ENCODE measurements at places on chromosomes 7 and 10.

DNA sequence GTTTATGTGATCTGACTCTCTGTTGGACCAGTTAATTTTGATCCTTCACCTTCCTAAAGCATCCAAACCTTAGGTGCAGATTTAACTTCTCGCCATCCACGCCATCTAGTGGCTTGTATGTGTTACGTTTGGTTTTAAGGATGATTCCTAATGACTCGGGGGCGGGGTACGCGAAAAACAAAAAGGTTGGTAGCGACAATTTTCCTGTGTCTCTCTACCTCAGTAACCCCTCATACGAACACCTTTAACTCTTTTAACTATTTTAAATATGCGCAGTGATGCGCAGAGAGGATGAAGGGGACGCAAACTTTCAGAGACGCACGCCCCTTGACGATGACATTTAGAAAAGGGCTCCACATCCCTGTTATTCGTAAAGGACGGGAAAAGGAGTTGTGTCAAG, 714 bp upstream of the KCND2 start:
- DNase-seq, result peak; percentile 87

DNA sequence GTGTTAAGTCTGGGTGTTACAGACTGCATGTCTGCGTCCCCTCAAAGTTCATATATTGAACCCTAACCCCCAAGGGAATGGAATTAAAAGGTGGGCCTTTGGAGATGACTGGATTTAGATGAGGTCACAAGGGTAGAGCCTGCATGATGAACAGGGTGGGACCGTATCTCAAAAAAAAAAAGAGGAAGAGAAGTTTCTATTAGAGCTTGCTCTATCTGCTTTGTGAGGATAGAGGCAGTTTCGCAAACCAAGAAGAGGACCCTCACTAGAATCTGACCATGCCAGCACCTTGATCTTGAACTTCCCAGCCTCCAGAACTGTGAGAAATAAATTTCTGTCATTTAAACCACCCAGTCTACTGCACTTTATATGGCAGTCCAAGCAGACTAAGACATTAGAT, 1.4 kb downstream of the KIN start:
- DNase-seq, result no peak

- DNase-seq, result peak; percentile 79
Observed at GRCh38 chr7:146115851-146116520, 615 bp upstream of the CNTNAP2 start.

DNA sequence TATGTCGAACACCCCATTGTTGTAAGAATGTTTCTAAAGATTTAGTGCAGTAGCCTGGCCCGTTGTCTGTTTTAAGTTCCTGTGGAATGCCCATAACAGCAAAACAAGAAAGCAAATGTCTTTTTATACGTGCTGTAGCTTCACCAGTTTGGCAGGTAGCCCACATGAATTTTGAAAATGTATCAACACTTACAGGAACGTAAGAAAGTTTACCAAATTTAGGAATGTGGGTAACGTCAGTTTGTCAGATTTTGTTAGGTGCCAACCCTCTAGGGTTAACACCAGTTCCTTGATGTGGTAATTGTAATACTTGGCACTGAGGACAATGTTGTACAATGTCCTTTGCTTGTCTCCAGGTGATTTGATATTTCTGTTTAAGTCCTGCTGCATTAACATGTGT, 3.2 kb upstream of the GIMAP4 start:
- no peak for DNase-seq

DNA sequence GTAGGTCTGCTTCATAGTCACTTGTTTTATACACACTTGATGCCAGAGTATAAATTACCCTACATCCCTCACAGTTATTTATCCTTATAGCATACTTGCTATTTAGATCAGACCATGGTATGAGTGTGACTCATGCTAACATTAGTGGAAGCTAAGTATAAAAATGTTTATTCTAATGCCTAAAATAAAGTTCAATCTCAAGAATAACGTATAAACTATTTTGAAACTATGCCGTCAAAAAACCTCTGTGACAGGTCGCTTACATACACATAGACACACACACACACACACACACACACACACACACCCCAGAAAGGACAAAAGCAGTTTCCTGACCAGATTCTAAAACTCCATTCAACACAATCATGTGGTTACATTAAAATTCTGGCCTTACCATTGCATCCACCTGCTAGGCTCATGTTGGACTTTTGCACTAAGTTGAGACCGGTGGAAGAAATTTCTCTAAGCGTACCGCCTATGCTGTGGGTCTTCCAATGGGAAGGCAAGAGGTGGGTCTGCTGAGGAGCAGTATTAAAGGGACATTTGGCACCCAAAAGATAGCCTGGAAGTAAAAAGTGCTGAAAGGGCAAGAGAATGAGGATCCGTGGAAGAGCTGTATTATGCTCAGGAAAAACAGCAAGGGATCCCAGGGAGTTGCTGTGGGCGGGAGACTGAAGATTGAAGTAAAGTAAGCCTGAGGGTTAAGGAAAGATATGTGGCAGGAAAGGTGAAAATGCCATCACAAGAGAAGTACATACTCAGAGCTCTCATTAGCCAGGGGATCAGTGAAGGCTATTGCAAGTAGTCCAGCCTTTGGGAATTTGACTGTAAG, 5.0 kb downstream of the FOXP2 start:
- no peak for DNase-seq

- DNase-seq, result no peak
Observed at GRCh38 chr10:116737627-116738327, 4.6 kb downstream of the HSPA12A start.

GRCh38 chr10:132806561-132807003, 20.6 kb upstream of the NKX6-2 start:
- no peak for DNase-seq

GRCh38 chr10:80471715-80472233, 17.7 kb downstream of the TSPAN14 start:
- no peak for DNase-seq

DNA sequence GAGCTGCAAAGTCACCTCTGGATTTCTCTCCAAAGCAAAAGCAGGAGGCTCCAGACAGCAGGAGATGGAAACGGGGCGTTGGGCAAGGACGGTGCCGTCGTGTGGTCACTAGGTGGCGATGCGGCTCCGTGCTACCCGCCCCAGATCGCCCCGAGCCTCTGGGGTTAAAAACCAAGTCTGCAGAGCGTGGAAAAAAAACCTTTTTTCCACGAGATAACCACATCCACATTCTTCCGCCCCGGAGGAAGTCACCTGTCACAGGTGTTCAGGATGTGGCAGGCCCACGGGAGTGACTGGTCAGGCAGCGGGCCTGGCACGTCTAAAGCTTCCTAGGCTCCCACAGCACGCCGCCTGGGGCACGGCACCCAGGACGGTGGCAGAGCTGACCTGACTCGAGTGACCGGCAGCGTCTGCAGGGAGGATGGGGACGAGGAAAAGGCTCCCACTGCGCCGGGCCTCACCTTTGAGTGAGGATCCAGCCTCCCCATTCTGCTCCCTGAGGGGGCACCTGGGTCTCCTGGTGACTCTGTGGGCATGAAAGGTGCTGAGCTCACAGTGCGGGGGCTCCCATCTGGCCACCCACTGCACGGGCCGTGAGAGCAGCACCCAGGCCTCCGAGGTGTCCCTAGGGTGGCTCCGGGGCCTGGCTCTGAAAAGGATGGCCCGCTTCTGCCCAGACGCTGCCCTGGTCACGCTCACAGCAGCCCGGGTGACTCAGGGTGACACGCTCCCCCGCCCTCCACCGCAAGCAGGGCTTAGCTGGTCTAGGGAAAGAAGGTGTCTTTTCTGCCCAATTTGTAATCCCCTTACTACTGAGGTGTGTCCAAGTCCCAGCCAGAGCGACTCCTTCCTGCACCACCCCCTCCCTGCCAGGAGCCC, 71.3 kb upstream of the TNRC18 start:
- peak; percentile 76 for DNase-seq

GRCh38 chr10:52359441-52359840, 45.4 kb downstream of the DKK1 start:
- DNase-seq, result no peak

GRCh38 chr7:70299472-70299807, 701.2 kb downstream of the AUTS2 start:
- DNase-seq, result no peak

DNA sequence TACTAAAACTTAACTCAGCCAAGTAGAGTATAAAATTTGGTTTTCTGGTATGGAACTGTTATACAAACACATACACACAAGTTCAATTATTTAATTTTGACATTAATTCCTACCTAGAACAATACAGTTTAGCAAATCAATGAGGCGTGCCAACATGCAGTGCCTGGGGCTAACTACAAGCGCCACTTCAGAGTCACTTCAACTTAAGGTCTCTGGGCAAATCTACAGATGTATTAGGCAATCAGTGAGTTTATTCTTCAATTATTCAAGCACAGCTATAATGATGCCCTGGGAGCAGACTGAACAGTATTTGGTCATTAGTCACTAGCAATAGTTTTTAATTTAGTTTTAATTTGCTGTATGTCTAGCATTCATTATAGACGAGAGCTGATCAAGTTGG, 51.6 kb downstream of the HIBADH start:
- DNase-seq, result peak; percentile 97
